Psoas muscle (tissue), 8 donors: ENCODE measurements at places on chromosomes 12 and 14.

GRCh38 chr14:22580625-22581024 is 8.4 kb downstream of the DAD1 start:
- no peak for DNase-seq

- DNase-seq: no peak
Observed at GRCh38 chr12:118328486-118329330, 44.0 kb downstream of the TAOK3 start.

DNA sequence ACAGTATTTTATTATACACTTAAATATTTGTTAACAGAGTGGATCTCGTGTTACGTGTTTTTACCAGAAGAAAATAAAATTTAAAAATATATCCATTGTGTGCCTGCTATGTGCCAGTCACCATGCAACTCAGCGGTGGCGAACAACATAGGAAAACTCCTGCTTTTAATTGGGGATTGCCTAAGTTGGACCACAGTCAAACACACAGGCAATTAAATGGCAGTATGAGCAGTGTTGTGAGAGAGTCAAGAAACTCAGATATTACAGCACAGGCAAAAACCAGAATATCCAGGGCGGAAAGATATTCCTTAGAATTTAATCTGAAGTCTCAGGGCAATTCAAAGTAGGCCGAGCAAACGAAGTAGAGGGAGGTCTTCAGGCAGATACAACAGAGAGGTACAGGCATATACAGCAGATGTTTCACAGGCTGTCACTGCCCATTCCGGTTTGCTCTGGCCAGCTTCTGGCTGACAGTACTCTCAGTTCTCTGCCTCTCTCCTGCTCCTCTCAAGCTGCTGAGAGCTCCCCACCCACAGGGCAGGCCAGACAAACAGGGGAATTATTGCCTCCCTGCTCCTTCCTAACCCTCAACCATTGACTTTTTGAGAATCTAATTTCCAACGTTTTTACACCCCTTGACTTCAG is 540.2 kb upstream of the TMEM132C start:
- no peak for DNase-seq

GRCh38 chr14:66087231-66087630 is 398.9 kb upstream of the CCDC196 start:
- no peak for DNase-seq

DNA sequence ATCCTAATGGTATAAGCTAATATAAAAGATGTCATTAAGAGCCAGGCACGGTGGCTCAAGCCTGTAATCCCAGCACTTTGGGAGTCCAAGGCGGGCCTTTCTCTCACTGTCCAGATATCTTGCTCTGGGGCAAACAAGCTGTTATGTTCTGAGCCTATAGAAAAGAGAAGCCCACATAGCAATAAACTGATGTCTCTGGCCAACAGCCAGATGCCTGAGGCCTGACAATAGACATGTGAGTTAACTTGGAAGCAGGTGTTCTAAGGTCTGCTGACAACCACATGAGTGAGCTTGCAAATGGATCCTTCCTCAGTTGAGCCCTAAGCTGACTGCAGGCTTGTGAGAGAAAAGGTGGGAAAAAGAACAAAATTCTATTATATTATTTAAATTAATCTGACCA is 25.0 kb downstream of the YAF2 start:
- no peak for DNase-seq

GRCh38 chr12:115897729-115898128 is 379.8 kb downstream of the MED13L start:
- no peak for DNase-seq

GRCh38 chr14:101821528-101821927 is 60.0 kb downstream of the PPP2R5C start:
- DNase-seq: no peak
